ENCODE measurements at places on chromosomes 5 and 9.

- DNase-seq: no peak
Measured at GRCh38 chr9:37212435-37212834, 92.1 kb downstream of the ZCCHC7 start.

DNA sequence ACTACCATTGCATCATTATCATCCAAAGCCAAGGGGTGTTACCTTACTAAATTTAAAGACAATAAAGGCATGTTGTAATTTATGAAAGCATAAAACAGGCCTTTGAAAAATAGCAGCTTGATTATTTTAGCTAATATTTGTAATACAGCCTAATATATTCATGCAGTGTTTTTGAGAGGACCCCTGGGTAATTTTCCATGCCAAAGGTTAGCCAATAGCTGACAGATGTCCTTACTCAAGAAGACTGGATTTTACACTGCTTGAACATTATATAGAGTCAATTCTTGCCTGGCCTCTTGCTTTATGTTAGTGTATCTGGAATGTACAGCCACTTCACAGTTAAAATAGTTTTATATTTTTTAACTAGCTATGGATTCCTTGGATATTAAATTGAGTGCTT is 337.8 kb upstream of the PAPPA start:
- DNase-seq: no peak

- DNase-seq: no peak
Measured at GRCh38 chr9:128627127-128627715, 29.4 kb downstream of the DYNC2I2 start.

DNA sequence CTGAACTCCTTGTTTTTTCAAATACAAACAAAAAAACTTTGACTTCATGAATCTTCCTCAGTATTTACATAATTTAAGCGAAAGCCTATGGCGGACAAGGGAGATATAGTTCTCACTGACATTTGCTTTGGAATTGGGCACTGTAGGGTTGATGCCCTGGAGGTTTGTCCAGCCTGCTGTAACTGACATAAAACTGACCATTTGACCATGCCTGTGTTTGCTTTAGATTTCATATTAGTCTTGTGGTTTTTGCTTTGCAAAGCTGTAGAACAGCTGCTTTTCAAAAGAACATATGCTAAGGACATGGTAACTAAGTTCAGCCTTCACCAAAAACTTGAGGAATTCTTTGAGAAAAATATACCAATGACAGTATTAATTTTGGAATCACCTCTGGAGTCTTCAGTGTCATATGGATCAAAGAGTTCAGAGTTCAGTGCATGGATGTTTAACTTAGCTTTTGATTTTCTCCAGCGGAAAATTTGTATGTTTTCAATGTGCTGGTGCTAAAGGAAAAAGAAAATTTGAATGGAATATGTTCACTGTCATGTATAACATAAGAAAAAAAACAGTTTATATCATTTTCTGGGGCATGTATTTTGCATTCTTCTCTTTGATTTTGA is 1013.1 kb downstream of the NR2F1-AS1 start:
- no peak for DNase-seq

DNA sequence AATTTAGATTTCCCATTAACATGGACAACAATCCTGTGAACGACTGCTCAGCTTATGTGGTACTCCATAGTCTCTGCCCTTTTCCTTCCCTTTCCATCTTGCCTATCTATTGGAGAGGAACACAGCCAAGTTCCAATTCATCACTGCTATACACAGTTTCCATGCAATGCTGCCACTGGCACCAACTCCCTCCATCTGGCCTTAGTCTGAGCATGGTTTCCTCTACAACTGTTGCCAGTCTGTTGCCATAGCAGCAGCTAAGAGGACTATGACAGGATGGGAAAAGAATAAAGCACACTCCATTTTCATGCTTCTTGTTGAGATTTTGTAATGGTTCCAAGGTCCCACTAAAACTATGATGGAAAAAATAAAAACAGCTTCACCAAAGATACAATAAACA is 189.0 kb downstream of the HCN1 start:
- no peak for DNase-seq

GRCh38 chr5:181171782-181172181 is 24.4 kb downstream of the OR2V2 start:
- no peak for DNase-seq

DNA sequence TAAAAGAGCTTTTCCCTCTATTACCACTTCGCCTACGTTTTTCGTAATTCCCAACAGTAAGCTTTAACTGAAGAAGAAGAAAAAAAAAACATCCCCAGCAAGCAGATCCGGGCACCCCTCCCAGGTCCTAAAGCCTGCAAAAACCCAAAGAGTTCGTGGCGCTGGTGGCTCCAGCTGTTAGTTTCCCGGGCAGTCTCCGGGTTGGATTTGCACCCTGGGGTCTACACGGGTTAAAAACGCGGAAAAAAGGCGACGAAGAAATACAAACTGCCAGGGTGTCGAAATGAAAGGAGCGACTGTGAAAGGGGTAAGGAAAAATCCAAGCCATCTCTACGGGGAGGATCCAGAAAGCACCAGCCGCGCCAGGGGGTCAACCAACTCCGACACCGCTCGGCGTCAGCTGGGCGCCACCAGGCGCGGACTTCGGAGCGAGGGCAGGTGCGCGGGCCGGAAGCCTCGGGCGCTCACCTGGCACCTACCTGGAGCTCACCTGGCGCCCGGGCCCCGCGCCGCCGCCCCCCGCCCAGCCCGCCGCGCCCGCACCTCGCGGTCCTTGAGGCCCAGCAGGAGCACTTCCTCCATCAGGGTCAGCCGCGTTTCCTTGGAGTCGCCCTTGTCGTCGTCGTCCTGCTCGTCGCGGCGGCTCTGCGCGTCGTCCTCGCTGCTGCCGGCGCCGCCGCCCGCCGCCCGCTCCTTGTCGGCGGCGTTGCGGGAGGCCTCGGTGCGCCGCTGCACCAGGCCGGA is 680 bp downstream of the GOLPH3 start:
- no peak for DNase-seq

- DNase-seq: peak; percentile 5
Measured at GRCh38 chr5:126003309-126003708, 419.9 kb upstream of the GRAMD2B start.

- DNase-seq: no peak
Measured at GRCh38 chr5:59745415-59745863, 148.1 kb downstream of the PDE4D start.

- no peak for DNase-seq
Measured at GRCh38 chr5:98845878-98846277, 72.4 kb downstream of the RGMB start.

- DNase-seq: no peak
Measured at GRCh38 chr5:64532212-64532611, 26.4 kb downstream of the RGS7BP start.

Measured in GOT3 (cell line).